ENCODE measurements at places on chromosomes 11 and 22.
A peak's percentile ranks its signal among the peaks of the same experiment; 100 is the strongest.

DNA sequence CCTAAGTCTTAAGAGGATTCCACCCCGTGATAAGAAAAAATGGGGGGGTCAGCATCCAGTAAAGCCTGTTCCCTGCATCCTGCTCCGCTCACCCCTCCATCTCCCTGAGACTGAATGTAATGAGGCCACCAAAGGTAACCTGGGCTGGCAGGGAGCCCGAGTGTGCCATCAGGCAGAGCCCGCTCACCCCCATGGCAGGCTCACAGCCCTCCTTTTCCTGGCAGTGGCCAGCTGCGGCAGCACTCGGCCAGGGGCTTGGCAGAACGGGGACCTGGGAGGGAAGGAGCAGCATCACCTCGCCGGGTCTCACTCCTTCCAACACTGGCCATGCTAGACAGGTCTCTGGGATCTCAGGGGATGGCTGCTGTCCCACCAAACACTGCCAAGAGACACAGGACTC, 64.4 kb downstream of the PRDM11 start:
- DNase-seq, result no peak

GRCh38 chr11:45859661-45860140, 12.4 kb downstream of the CRY2 start:
- no peak for DNase-seq

DNA sequence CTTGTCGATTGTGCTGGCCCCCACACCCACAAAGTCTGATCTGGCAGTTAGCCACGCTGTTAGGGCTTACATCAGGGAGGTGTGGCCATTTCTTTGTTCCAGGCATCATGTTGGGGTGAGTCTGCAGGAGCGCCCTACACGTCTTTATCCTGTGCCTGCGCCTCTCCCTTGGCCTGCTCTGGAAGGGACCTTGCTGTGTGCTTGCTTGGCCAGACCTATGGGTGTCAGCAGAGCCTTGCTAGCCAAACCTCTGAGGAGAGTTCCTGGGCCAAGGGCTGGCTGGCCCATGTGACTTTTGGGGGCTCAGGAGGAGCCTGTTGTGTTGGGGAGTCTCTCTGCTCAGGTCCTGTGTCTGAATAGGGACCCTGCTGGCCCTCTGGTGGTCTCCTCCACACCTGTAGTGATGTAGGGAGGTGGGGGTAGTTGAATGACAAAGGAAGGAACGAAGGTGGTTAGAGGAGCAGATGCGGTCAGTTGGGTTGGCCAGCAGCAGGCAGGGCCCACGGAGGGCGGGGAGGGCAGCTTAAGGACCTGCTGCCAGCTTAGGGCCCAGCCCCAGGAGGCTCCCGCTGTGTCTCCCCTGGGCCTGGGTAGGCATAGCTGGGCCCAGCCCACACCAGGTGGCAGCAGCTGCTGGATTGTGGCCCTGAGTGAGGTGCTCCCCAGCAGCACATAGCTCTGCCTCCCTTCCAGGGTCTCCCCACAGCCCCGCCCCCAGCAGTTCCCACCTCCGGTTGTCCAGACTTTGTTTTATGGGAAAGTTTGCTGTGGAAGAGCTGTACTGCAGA, 7.9 kb downstream of the PPIL2 start:
- DNase-seq, result no peak

- DNase-seq, result no peak
Measured at GRCh38 chr11:127996825-127997224, 590.5 kb downstream of the ETS1 start.

GRCh38 chr22:44172370-44173108, 8.2 kb upstream of the PARVG start:
- DNase-seq, result peak; percentile 6

DNA sequence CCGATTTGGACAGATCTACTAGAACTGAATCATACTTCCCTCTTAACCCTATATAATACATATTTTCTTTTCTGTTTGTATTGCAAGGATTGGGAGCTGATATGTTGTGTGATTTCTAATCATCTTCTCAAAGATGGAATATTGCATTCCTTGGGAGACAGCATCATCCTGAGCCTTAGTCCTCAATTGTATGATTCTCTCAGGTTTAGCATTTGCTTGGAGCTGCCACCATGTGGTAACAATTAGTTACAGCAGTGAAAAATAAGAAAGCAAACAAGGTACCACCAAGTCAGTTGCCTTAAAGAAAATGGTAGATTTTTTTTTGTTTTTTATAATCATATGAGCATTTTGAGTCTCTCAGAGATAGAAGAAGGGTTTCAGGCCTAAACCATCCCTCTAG, 11.9 kb downstream of the SNX19 start:
- no peak for DNase-seq

DNA sequence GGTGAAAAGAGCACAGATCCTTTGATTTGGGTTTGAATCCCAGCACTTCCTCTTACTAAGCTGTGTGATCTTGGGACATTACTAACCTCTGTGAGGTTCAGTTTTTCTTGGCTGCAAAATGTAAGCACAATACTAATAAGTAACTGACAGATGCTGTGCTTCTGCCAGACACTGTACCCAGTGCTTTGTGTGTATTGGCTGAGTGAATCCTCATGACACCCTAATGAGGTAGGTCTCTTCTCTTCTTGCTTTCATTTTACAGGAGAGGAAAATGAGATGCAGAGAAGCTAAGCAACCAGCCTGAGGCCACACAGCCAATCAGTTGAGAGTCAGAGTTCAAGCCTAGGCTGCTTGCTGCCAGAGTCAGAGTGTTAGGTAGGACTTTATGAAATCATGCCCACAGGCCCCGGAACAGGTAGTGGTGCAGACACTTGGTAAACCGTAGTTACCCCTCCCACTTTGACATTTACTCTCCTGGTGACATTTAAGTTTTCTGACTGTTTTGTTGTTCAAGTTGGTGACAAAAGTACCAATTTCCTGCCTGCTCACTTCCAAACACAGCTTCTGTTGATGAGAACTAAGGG, 21.2 kb downstream of the PTPRJ start:
- DNase-seq, result peak; percentile 95

DNA sequence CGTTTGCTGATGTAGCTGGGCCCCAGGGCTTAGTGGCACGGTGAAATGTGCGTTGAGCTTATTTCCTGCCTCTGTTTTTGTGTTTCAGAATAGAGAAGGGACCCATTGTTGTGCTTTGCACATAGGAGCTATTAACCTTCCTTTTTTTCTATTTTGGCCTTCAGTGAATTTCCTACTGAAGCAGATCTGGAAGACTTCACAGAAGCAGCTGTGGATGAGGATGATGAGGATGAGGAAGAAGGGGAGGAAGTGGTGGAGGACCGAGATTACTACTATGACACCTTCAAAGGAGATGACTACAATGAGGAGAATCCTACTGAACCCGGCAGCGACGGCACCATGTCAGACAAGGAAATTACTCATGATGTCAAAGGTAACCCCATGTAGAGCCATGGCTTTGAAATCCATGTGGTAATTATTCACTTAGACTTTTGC, 37.4 kb upstream of the ST14 start:
- DNase-seq, result no peak

GRCh38 chr11:111812211-111812610, 46.0 kb upstream of the PPP2R1B start:
- no peak for DNase-seq

DNA sequence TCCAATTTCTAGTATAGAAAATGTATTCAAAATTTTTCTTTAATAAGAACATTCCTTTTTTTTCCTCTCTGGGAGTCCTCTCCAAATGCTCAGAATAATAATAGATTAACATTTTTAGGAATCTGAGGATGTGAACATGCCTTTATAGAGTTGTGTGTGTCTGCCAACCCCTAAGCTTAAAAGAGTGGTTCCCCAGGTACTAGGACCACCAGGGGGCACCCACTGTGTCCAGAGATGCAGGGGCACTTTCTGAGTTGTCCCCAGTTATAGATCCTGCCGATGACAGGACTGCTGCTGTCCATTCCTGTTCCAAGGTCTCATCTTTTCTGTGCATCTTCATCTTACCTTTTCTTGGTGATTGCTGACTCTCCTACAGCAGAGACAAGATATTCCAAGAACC, 27.0 kb upstream of the MICAL2 start:
- DNase-seq, result no peak

DNA sequence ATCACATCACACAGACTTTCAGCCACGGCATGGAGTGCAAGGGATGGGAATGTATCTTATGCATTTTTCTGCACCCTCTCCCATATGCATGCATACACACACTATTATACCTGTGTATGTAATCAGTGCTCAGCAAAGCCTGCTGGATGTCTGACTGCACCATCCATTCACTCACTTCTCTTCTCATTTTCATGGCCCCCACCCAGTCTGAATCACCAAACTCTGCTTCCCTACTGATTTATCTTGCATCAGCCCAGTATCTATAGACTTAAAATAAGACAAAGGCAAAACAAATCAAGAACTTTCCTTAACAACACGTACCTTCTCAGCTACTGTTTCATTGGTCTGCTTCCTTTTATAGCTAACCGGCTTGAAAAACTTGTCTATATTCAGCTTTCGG, 21.6 kb downstream of the DBX1 start:
- DNase-seq, result no peak

- DNase-seq, result no peak
Measured at GRCh38 chr11:72871119-72871518, 56.9 kb downstream of the ATG16L2 start.

DNA sequence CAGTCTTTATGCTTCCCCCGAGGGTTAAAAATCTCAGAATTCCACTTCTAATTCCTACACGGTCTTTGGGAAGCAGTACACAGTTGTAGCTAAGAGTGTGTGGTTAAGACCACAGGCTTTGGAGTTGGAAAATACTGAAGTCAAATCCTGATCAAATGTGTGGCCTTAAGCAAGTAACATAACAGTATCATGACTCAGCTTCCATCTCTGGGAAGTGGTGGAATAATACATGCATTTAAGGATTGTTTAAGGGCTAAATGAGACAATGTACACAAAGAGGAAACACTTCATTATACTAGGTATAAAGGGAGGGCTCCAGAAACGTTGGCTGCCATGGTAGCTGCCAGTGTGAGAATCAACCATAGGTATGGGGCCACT, 71.5 kb downstream of the FAT3 start:
- DNase-seq, result no peak

DNA sequence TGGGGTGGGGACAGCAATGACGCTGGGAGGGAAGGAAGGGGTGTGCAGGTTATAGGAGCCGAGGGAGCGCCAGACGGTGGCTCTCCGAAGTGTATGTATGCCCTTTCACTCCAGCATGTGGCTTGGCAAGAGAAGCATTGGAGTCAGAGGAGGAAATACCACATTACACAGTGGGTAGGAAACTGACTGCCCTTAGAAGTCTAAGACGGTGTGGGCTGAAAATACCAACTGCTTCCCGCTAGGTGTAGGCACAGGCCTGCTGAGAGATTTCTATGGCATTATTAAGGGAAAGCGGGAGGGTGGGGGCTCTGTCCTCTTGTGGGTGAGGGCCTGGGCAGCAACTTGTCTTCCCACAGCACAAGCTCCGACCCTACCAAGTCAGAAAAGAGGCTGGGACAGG, 44.7 kb downstream of the CACNG2 start:
- DNase-seq, result no peak

DNA sequence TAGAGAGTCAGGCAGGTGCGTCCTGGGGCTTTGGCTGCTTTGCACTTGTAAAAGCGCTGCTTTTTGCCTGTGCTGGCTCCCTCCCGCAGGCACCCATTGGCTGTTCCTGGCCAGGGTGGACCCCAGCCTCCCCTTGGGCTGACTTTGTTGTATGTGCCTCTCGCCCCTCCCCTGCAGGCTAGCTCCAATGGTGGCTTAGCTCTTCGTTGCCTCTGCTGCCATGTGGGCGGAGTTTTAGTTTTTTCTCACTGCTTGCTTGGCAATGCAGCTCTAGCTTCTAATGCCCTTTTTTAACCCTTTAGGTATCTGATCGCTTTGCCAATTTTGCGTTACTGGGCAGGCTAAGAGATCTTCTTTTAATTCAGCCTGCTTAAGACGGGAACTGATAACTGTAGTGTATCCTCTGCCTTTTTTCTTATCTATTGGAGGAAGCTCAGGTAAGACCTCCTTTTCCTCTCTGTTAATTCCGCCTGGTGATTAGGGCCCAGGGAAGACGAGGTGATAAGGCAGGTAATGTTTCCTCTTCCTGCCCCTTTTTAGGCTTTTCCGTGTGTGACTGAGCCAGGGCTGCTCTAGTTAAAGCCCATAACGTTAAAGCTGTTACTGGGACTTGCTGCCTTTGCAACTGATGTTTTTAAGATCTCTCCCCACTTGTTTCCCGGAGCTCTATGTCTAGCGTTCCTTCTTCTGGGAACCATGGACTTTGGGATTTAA, 11.7 kb upstream of the GLYATL1 start:
- no peak for DNase-seq

- DNase-seq, result no peak
Measured at GRCh38 chr11:108144615-108145014, 23.2 kb downstream of the ACAT1 start.

DNA sequence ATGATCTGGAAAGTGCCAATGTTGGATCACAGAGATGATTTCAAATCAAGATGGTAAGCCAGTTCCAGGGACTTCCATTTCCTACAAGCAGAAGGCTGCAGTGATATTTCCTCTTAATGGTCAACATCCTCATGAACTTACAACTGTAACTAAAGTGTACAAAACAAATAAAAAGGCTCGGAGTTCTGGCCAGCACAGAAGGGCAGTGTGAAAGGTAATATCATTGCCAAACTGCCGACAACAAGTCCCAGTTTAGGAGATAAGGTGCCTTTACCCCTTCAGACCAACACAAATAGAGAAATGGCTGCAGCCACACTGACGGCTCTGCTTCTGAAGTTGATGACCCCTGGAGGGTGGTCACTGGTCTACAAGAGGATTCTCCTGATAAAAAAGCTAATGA, 91.1 kb downstream of the ETS1 start:
- DNase-seq, result no peak

- DNase-seq, result no peak
Measured at GRCh38 chr11:120925944-120926343, 98.0 kb upstream of the TBCEL start.

DNA sequence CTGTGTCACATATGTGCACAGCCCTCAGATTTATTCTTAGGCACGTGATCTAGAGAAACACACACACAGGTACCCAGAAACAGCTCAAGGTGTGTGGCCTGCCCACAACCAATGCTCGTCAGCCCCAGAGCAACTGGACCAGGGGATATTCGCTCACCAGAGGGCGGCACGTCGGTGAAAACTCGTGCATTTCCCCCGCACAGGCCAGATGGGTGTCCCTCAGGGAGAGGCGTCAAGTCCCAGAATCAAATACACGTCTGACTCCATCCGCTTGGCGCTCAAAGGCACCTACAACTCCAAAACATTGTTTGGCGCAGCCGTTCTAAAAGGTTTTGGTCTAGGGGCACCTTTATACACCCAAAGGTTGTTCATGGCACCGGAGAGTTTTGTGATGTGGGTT, 429.0 kb downstream of the BRD1 start:
- no peak for DNase-seq

- no peak for DNase-seq
Measured at GRCh38 chr22:27988704-27989103, 69.6 kb upstream of the PITPNB start.

DNA sequence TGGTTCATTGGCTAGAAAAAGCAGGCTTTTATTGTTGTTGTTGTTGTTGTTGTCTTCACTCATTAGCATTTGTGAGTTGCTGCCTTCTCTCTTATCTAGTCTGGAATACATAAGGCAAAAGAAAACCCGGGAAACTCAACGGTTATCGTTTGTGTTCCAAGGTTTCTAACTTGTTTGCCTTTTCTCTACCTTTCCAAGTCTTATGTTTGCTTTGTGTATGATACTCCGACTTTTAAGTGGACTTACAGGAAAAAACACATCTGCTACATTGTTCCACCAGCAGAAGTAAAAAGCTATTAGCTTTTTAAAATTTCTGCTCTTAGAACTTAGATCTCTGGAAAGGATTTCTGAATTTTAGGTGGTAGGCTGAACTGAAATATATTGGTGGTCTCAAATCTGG, 27.0 kb upstream of the HIKESHI start:
- no peak for DNase-seq

All from CD4-positive, alpha-beta T cell treated with Interleukin-15 for 4 hours (primary cell).